Epithelial cell of proximal tubule (primary cell): ENCODE measurements at places on chromosomes 12 and 14. TPM values are rescaled to one million over a fixed set of nuclear protein-coding genes. Genes with fewer than 3 reads are reported as not detected.

Gene RAD51AP1
- 36.8 and 62.7 TPM in 2 replicates for total RNA-seq

Gene RTL1
- total RNA-seq, result 0.06 TPM in 1 of 2 replicates, not detected in the other

Gene CAPS2
- total RNA-seq, result 0.06 and 1.7 TPM in 2 replicates

Gene KRT75
- total RNA-seq, result not detected in 2 replicates
